Hepatocyte (in vitro differentiated cells): ENCODE measurements at places on chromosomes 3 and 15.

- H3K4me1 ChIP-seq: peaks cover 6% of the 10 kb centered on the region
- no peak overlapping the region for H3K4me3 ChIP-seq
- H3K36me3 ChIP-seq: no peaks in the 10 kb centered on the region
- H3K27ac ChIP-seq: no peak overlapping the region
Observed at GRCh38 chr3:182508919-182509711, 284.2 kb upstream of the ATP11B start.

DNA sequence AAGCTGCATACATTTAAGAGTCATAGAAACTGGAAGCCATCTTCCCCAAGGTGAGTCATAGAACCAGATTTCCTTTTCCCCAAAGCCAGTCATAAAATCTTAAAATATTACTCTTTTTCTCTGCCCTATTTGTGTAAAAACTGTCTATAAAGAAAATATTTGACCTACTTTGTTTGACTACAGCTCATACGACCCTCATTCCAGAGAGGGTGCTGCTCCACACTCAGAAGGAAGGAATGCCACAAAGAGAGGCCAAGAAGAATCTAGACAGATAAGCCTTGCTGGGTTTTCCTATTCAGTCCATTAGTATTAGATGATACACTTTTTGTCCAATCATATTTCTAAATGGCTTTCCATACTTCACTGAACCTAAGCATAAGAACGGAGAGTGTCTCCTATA lies 671.6 kb upstream of the SGO1 start:
- DNase-seq: no peak
- no peak overlapping the region for H3K27ac ChIP-seq

DNA sequence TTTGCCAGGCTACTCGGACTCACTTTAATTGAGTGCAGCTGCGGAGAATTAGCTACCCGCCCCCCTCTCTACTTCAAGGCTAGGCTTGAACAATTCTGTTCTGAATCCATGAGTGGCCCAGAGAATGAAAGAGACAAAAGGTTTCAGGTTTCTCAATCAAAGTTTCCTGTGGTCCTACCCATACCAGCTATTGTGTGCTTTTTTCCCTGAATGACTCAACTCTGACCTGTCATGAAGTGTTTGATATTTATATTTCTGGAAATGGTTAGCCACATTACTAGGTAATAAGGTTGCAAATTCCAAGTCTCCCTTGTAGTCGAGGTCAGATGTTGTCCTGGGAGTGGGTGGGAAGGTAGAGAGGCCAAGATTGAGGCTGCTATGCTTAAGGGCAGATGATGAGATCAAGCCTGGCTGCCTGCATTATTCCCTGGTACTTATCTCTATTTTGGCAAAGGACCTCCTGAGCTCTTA lies 392.7 kb upstream of the TBL1XR1 start:
- H3K4me3 ChIP-seq: no peak overlapping the region
- H3K27me3 ChIP-seq: no peaks in the 10 kb centered on the region
- H3K36me3 ChIP-seq: no peaks in the 10 kb centered on the region
- peak overlapping the region; percentile 77 for H3K27ac ChIP-seq
- DNase-seq: peak; percentile 60
- peaks cover 31% of the 10 kb centered on the region for H3K4me1 ChIP-seq

- H3K36me3 ChIP-seq: no peaks in the 10 kb centered on the region
- no peak for DNase-seq
- no peaks in the 10 kb centered on the region for H3K27me3 ChIP-seq
- no peak overlapping the region for H3K27ac ChIP-seq
- no peak overlapping the region for H3K4me3 ChIP-seq
Observed at GRCh38 chr15:34013746-34014145, 25.3 kb downstream of the AVEN start.
